Ascending aorta (tissue), 2 donors: ENCODE measurements at places on chromosomes 5 and 9.

DNA sequence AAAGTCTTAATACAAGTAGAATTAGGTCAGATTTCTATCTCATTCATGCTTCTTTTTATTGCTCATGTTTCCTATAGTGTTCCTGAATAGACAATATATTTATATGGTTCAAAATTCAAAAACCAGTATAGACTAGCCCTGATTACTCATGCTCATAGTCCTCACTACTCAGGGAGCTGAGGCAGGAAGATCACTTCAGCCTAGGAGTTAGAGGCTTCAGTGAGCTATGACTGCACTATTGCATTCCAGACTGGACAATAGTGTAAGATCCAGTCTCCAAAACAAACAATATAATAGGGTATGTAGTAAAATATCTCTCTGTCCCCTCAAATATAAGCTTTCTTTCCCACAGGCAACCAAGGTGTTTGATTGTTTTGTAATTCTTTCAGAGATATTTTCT, 2.4 kb downstream of the ANKRD31 start:
- H3K36me3 ChIP-seq = no peaks in the 10 kb centered on the region
- no peak for DNase-seq
- H3K4me1 ChIP-seq = no peaks in the 10 kb centered on the region
- H3K4me3 ChIP-seq = no peak overlapping the region

GRCh38 chr5:42267091-42267490, 156.1 kb upstream of the GHR start:
- no peak overlapping the region for H3K4me3 ChIP-seq
- no peaks in the 10 kb centered on the region for H3K36me3 ChIP-seq
- DNase-seq = no peak

GRCh38 chr9:122370869-122371755, at the start of gene PTGS1:
Gene PTGS1, plus strand, starts transcription at chr9:122371024. Its CDS starts 61 bp downstream, at chr9:122371085.
- no peak for DNase-seq
- peak within 1 kb of the TSS; percentile 62 for H3K4me3 ChIP-seq
- H3K27me3 ChIP-seq = no peaks in the 10 kb centered on the region
- H3K4me1 ChIP-seq = peaks cover 7% of the 10 kb centered on the region
- no peak within 1 kb of the TSS for H3K27ac ChIP-seq

- no peaks in the 10 kb centered on the region for H3K36me3 ChIP-seq
- H3K27ac ChIP-seq = no peak overlapping the region
- DNase-seq = no peak
- H3K27me3 ChIP-seq = no peaks in the 10 kb centered on the region
- no peak overlapping the region for H3K4me3 ChIP-seq
- no peaks in the 10 kb centered on the region for H3K4me1 ChIP-seq
These were observed 26.5 kb upstream of the ABO start for GRCh38 chr9:133301253-133302230.

DNA sequence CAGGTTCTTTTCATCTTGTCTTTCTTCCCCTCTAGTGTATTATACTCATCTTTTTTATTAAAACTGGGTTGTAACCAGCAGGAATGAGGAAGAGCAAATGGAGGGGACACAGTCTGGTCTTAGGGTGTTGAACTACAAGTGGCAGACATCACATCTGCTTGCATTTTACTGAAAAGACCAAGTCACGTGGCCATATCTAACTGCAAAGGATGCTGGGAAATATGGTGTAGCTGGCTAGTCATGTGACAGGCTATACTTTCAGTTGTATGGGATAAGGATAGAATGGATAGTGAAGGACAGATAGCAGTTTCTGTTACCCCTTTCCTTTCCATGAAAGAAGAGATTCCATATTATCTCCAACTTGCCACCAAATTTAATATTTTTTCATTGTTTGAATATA, 13.0 kb upstream of the FGD3 start:
- H3K36me3 ChIP-seq = no peaks in the 10 kb centered on the region
- no peak overlapping the region for H3K27ac ChIP-seq
- no peaks in the 10 kb centered on the region for H3K4me1 ChIP-seq
- DNase-seq = no peak

GRCh38 chr5:170107674-170108073, 2.0 kb downstream of the FOXI1 start:
- H3K36me3 ChIP-seq = no peaks in the 10 kb centered on the region
- no peak overlapping the region for H3K4me3 ChIP-seq
- H3K27ac ChIP-seq = no peak overlapping the region

GRCh38 chr9:95494416-95495371, 22.1 kb downstream of the PTCH1 start:
- H3K4me3 ChIP-seq = no peak overlapping the region
- H3K4me1 ChIP-seq = no peaks in the 10 kb centered on the region
- H3K36me3 ChIP-seq = peaks cover 3% of the 10 kb centered on the region
- no peak for DNase-seq

DNA sequence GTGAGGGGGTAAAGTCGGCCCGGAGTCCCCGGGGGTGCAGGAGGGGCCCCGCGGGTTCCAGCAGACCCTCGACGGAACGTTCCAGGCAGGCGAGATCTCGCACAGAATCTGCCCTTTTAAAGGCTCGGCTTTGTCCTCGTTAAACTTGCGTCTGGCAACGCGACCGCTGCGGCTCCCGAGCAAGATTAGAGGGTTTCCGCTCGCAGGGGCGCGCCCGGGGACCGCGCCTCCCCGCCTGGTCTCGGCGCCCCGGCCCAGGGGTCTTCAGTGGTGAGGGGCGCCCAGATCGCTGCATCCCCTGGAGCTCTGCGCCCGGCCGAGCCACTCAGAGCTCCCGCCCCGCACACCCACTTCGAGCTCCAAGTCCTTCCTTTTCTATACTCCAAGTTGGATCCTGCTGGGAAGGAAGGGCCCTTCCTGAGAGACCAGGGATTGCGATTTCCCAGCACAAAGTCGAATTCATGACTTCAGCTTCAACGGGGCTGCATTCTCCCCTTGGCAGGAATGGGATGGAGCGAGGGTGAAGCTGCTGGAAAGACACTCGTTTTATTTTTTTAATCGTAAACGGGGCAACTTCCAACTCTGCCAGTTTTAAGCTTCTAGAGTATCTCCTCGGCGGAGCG, 11.3 kb downstream of the PROP1 start:
- no peak overlapping the region for H3K27ac ChIP-seq
- no peak overlapping the region for H3K4me3 ChIP-seq
- H3K36me3 ChIP-seq = no peaks in the 10 kb centered on the region
- no peak for DNase-seq
- H3K4me1 ChIP-seq = no peaks in the 10 kb centered on the region

GRCh38 chr5:34660444-34660843, 4.3 kb downstream of the RAI14 start:
- H3K36me3 ChIP-seq = no peaks in the 10 kb centered on the region
- H3K4me1 ChIP-seq = peaks cover 8% of the 10 kb centered on the region
- no peaks in the 10 kb centered on the region for H3K27me3 ChIP-seq
